ENCODE measurements at places on chromosomes 11 and 22.

DNA sequence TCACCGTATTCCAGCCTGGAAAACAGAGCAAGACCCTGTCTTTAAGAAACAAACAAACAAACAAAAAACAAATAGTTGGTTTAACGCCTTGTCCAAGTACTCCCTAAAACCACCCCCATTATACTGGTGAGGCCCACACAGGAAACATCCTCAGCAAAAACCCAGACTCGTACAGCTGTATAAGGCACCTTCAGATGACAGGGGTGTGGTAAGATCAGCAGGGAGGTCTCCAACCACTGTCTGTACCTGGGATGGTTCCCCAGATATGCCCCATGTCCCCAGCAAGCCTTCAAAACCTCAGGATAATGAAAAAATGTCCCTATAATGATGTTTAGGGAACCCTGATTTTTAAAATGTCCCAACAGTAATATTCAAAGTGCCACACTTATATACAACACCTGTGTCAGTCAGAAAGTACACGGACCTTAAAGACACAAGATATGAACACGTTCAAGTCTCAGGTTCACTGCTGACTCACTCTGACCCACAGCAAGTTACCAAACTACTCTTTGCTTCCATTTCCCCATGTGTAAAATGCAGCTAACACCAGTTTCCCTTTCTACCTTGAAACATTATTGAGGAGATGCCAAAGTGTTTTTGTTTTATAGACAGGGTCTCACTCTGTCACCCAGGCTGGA, 9.3 kb downstream of the SF3A1 start:
- DNase-seq = no peak

GRCh38 chr11:74138021-74138420, 32.8 kb downstream of the C2CD3 start:
- no peak for DNase-seq

DNA sequence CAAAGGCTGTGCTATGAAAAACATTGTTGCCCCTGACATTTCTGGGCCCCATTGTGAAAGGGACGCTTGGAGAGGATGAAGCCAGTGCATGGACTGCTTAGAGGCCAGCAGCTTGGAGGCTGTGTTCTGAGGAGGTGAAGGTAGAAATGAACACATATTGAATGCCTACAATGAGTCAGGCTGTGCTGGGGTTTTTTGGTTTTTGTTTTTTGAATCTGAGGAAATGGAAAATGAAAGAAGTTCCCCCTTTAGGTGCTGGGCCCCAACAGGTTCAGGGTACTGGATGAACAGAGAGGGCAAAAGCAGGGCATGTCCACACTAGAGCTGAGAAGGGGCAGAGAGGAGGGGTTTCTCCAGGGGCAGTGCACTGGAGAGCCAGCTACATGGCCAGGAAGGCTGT, 166.1 kb upstream of the API5 start:
- no peak for DNase-seq

DNA sequence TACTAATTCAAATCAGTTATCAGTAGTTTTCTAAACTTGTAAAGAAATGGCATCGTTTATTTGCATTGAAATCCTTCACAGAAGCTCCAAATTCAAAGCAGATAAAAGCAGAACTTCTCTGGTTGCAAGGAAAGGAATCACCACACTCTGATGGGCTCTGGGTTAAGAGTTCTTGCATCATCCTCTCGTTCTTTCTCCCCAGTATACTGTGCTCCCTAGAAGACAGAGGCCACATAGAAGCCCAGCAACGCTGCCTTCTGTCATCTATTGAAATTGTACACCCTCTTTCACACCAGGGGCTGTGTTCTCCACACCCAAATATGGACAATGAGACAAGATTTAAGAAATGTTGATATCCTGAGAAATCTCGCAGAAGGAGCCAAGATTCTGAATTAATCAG, 29.3 kb downstream of the FAT3 start:
- peak; percentile 36 for DNase-seq

GRCh38 chr11:32116668-32117067, 25.8 kb downstream of the RCN1 start:
- DNase-seq = no peak

- DNase-seq = no peak
Measured at GRCh38 chr11:80826808-80827207, 1386.0 kb upstream of the TENM4 start.

DNA sequence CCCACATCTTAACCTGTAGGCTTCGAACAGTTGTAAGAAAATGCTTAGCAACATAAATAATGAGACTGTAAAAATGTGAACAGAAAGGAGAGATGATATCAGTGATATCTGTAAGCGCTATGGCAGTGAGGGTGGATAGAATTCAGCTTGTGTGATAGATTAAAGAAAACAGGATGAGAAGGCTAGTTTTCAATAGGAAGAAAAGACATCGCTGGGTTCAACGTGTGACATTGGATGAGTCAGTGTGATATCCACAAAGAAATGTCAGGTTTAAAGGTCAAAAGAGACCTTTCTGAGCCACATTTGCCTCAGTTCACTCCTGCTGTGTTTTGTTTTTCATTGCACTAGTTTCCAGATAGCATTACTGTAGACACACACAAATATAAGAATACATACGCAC, 13.7 kb upstream of the RFPL3 start:
- no peak for DNase-seq

GRCh38 chr22:31757265-31757664, 3.4 kb downstream of the DEPDC5 start:
- no peak for DNase-seq

DNA sequence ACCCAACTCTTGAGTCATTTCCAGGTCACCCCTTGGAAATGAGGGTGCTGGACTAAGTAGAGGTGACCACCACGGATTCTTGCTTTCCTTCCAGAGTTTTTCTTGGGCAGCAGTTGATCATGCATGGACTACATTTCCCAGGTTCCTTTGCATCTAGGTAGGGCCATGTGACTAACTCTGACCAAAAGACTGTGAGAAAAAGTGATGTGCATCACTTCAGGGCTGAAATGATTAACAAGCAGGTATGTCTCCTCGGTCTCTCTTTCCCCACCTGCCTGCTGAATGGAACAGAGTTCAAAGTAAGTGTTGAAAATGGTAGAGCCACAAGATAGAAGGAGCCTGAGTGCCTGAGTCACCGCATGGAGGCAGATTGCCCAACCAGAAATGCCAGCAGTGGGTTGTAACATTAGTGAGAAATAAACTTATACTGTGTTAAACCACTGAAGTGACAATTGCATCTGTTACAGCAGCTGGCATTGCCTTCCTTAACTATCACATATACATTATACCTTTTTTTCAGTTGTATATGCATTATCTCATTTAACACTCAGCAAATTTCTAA, 113.5 kb downstream of the MN1 start:
- DNase-seq = no peak

- no peak for DNase-seq
Measured at GRCh38 chr11:76978239-76978638, 56.0 kb upstream of the B3GNT6 start.
